ENCODE measurements at places on chromosomes 2 and 18.

DNA sequence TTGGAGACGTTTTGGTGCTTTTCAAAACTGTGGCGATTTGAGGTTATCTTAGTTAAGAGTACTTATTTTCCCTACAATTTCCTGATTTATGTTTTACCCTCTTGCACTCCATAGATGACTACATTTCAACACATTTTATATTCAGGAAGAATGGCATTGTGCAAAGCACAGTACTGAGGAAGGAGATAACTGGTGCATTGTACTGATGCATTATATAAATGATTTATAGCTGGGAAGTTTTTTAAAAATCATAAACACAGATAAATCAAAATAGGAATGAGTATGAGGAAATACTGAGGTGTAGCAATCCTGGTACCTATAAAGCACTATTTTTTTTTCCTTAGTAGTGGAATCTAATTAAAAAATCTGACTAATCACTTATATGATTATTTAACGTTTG lies 5.6 kb downstream of the REL start:
- DNase-seq, result no peak

- DNase-seq, result no peak
Observed at GRCh38 chr18:57755473-57756067, 47.5 kb downstream of the ATP8B1 start.

DNA sequence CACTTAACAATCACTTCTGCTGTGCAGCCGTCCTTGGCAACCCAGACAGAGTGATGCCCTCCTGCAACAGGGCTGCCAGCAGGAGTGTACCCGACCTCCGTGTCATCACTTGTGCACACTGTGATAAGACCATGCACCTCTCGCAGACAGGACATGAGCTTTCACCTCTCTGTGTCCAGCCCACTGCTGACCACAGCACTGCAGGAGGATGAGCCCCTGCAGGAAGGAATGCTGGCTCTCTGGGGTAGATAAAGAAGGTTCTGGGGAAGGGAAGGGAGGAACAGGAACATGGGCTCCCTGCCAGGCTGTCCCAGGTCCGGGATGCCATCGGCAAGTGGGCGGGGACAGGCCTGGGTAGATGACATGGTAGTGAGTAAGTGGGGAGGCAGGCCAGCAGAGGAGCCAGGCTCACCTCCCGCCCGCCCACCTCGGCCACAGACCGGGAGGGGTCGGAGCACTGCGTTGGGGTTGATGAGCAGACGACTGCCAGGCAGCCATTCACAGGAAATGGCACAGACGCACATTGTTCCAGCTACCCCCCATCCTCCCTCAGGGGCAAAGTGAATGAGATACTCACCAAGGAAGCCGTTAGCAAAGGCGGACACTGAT lies 18.6 kb upstream of the COL6A3 start:
- DNase-seq, result no peak

GRCh38 chr2:48529676-48530032 lies 300 bp upstream of the STON1 start:
- no peak for DNase-seq

DNA sequence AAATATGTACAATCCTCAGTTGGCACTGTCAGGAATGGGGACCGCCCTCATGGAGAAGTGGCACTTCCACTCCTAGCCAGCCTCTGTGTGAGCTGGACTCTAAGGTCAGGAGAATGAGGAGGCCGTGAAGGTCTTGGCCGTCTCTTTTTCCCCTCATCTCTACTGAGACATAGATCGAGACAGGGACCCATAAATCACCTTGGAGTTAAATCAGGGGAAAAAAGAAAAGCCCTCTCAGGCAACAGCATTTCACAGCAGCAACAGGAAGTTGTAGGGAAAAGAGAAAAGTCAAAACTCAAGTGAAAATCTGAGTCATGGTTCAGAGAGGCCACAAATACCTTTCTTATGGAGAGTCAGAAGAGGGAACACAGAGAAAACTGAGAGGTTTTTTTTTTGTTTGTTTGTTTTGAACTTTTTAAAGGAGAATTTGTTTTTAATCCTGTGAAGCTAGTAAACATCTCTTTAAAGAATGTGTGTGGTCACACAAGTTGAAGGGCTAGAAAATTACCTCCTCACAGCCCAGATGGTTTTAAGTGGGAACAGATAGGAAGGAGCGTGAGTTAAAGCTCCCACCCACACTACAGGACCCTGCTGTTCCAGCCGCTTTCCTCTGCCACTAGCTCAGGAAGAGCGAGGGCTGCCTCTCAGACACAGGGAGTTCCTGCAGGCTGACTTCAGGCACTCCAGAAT lies 30.6 kb upstream of the CYP1B1 start:
- DNase-seq, result no peak

DNA sequence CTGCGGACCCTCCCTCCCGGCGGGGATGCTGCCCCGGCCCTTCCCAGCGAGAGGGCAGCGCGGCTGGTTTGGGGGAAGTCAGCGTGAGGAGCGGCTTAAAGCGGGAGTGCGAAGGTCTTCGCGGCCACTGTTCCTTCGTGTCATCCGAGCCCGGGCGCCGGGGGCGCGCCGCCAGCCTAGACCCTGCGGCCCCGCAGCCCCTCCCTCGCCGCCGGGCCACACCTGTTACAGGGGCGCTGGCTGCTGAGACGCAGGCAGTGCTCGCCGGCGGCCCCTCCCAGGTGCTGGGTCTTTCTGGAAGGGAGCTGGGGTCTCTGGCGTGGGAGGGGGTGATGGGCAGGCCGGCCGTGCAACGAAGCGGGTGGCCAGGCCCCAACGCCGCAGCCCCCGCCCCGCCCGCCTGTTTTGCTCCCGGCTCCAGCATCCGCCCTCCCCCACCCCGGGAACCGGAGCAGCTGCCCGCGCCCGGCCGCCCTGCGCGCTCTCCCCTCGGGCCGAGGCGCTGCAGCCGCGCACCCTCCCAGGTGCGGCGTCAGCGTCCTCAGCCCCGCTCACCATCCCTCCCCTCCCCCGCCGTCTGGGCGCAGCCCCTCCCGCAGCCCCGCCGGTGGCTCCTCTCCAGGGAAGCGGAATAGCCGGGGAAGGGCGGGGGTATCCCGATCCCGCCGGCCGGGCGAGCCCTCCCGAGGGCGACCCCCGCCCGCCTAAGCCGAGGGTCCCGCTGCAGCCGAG lies 727 bp downstream of the KIF1A start:
- DNase-seq, result no peak

DNA sequence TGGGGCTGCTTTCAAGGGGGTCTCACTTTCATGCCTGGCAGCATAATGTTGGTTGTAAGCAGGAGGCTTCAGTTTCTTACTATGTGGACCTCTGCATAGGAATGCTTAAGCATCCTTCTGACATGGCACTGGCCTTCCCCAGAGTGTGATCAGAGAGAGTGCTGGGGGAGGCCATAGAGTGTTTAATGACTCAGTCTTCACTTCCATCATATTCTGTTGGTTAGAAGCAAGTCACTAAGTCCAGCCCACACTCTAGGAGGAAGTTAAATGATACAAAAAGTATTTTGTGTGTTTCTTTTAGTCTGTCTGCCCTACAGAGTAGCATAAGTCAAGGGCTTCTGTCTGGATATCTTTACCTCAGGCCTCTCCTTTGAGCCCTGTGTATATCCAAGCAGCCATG lies 64.9 kb downstream of the GALNT1 start:
- DNase-seq, result no peak

DNA sequence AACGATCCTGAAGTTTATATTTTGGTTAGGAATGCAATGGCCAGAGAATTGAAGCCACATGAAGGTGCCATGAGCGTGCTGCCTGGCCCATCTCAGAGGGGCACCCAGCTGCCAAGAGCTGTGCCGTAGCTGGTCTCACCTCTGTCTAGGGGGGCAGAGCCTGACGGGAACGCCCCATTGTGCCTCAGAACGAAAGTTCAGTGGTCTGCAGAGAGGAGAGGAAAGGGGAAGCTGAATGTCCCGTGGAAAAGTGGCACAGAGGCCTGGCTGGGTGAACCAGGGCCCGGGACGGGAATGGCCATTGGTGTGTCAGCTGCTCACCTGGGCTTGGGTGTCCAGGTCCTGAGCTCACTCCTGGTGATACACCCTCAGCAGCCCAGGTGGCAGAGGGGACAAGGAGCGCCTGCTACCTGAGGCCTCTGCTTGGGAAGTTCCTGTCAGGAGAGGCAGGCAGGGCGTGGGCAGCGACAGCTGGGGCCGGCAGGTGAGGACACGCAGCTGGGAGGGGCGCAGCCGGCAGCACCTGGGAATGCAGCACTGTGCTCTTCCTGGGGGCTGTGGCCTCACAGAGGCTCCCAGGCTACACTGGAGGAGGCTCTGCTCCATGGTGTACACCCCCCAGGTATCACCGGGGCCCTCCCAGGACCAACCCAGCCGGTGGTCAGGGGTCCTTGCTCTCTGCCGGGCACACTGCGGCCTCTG lies 67.3 kb downstream of the PARD6G start:
- DNase-seq, result no peak

DNA sequence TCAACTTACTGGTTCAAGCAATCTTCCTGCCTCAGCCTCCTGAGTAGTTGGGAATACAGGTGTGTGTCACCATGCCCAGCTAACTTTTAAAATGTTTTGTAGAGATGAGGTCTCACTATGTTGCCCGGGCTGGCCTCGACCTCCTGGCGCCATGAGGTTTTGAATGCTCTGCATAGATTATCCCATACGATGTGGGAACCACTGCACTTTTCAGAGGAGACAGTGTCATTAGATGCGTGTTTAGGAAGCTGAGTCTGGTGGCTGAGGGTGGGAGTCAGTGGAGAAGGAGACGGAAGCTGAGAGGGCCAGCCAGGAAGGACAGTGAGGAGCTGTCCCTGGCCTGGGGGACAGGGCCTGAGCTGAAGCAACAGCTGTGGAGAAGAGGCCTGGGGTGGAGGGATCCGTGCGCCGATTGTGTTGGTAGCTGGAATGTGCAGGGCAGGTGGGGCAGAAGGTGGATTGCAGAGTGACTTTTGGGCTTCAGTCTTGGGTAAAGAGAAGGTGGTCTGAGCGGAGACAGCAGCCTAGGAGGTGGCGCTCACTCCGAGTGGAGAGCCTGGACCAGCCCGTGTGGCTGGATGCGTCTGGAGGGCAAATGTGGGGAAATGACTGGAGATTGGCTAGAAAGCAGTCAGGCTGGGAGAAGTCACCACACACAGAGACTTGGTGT lies 68.0 kb downstream of the LDLRAD4 start:
- DNase-seq, result no peak

- DNase-seq, result no peak
Observed at GRCh38 chr2:76415821-76416220, 705.1 kb upstream of the GCFC2 start.

GRCh38 chr2:30385327-30385726 lies 61.7 kb upstream of the LCLAT1 start:
- DNase-seq, result no peak

DNA sequence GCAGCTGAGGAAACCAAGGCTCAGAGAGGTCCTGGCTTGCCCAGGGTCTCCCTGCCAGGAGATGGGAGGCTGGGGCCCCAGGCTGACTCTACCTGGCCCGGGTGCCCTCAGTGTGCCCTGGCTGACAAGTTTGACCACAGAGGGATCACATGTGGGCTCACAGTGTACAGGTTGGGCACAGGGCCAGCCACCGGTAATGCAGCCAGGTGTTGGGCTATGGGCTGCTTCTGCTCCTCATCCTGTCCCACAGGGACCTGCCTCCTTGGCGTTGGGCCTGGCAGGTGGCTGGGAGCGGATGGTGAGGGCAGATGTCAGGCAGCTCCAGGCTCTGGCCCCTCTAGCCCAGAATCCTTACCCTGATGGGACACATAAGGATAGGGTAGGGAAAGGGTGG lies 250.5 kb downstream of the LOXHD1 start:
- no peak for DNase-seq

DNA sequence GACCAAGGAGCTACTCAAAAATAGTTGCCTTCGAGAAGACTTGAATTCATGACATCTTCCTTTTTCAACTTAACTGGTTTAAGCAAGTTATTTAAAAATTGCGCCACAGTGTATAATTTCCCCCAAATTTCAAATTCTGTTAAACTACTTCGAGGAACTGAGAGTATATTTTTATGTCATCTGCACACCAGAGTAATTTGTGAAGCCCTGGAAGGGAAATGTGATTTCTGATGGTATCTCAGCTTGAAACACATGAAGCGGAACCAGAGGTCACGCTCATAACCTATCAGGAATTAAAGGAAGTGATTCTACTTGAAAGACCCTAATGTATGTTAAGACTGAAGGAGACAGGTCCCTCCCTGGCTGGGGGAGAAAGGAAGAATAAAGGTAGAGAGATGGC lies 33.9 kb upstream of the DARS1 start:
- no peak for DNase-seq

GRCh38 chr2:204328373-204328772 lies 216.9 kb upstream of the PARD3B start:
- DNase-seq, result no peak

GRCh38 chr18:44816477-44816876 lies 135.8 kb downstream of the SETBP1 start:
- DNase-seq, result no peak

- no peak for DNase-seq
Observed at GRCh38 chr2:25972049-25972823, 10.1 kb downstream of the KIF3C start.

DNA sequence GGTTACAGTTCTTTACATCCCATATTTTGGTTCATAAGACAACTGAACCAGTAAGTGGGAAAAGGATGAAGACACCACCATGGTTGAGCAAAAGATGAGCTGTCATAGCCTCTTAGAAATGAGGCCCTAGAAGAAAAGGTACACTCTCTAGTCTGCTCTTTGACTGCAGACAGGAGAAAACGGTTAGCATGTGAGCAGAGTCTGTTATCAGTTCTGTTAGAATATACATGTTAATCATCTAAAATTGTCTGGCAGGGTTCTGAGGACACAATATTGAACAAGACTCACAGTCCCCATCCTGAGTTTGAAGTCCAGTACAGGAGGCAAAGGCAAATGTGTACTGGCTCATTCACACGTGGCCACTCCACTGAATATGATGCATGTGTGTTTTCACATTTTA lies 78.1 kb downstream of the MBOAT2 start:
- no peak for DNase-seq

DNA sequence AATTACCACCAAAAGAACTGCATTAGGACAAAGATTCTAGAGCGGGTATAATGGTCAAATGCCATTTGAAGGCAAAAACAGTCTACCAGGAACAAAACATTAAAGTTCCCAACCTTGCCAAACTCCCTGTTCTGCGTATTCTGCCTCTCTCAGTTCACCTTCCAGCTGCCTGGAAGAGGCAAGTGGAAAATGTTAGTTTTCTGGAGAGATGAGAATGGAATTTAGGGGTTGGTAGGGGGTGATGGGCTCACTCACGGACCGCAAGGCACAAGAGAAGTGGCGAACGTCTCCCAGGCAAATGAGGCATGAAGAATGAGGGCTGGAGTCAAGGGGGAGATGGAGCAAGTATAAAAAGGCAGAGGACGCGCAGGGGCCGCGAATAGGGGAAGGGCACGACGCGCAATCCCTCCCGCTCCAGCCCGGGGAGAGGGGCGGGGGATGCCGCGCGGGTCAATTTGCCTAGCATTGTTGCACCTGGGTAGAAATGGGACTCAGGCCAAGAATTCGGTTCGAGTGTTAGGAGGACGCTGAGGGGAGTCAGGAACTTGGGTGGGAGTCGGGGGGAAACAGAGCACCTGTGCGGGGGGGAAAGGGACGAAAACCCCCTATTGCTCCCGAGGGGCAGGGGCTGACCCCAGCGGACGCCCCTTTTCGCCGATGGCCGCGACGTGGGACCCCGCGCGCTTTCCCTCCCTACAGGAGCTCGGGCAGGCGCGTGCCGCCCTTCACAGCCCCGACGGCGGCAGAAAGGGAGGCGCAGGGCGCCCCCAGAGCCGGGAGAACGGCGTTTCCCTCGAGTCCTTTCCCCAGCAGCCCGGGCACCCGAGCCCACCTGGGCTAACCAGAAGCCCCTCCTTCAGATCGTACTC lies 573 bp downstream of the PAIP2B start:
- no peak for DNase-seq

Data from NCI-H1694 treated with DMSO at 0.1 percent for 48 hours (cell line).